Hematopoietic multipotent progenitor cell treated with erythropoietin and hydrocortisone succinate and interleukin-3 and kit ligand, for 8 days (in vitro differentiated cells): ENCODE measurements at places on chromosomes 16 and 17.

DNA sequence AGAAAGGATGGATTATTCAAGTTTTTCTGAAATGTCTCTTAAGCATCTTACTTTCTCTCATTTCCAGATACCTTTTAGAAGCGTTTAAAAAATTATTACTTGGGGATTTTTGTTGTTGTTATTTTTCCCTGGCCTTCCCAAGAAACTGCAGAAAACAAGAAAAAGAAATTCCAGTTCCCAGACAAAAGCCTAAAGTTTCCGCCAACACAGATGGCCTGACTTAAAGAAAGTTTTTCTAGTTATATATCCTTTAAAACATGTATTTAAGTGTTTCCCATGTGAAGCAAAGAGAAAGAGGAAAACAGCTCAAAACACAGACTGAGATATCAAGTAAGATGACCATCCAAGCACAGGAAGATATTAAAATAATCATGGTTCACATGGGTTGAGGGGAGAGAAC, 401.7 kb upstream of the MAF start:
- DNase-seq: no peak

- DNase-seq: no peak
Measured at GRCh38 chr16:89055894-89056555, 37.6 kb upstream of the ACSF3 start.

DNA sequence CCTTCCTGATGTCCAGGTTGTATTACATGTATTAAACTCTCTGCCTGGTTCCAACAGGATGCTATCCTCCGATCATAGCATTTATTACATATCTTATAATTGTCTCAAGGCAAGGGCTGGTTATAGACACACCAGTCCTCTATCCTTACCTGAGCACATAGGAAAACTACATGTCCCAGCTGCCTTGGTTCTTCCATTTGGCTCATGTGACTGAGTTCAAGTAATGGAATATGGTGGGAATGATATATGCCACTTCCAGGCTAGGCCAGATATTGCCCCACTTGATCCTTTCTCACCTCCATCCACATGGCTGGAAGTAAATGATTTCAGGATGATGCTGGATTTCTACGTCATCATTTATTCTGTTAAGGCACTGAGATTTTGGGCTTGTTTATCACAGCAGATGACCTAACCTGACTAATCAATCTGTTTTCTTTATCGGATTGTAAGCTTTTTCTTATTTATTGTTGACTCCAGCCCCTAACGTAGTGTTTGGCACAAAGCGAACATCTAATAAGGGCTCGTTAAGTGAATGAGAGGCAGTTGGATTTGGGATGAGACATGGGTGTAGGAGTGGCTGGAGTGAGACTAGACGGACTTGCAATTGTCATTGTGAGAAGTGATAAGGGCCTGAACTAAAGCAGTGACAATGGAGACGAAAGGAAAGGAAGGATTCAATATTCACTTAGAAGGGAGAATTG, 8.2 kb upstream of the SHISA9 start:
- no peak for DNase-seq

GRCh38 chr16:23374721-23375510, 72.8 kb downstream of the SCNN1B start:
- no peak for DNase-seq

- no peak for DNase-seq
Measured at GRCh38 chr16:23071196-23072083, 77.8 kb downstream of the USP31 start.

GRCh38 chr17:10120109-10120485, 78.3 kb downstream of the GAS7 start:
- no peak for DNase-seq

DNA sequence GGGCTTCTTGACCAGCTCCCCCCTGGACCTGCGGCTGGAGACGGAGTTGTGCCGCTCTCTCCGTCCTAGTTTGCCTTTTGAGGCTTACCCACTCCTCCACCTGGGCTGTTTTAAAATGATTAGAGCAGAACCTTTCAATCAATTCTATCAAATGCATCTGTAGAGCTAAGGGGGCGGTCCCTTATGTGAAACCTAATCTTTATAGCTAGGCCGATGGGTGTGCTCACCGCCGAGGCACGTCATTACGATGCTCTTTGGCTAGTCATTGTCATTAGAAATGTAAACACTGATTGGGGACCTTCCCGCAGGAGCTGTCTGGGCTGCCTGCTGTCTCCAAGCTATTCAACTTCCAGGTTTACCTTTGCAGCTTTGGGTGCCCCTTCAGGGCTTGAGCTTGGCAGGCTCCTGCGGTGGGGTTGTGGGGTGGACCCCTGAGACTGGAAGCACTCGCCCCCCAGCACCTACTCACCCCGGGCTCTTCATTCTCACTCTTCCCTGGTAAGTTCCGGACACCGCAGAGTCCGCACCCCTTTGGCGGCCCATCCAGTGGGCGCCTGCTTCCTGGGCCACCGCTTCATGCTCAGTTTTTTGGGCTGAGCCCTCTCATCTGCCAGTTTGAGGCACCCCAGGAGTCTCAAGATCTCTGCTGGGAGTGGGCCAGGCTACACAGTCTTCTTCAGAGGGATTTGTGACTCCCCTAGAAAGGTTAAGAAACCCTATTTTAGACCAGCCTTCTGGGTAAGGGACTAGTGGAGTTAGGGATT, 20.9 kb upstream of the IL17C start:
- no peak for DNase-seq

- DNase-seq: peak; percentile 41
Measured at GRCh38 chr17:31052187-31052889, 42.4 kb upstream of the NF1 start.

GRCh38 chr17:3029213-3029913, 34.0 kb downstream of the OR1D5 start:
- no peak for DNase-seq

DNA sequence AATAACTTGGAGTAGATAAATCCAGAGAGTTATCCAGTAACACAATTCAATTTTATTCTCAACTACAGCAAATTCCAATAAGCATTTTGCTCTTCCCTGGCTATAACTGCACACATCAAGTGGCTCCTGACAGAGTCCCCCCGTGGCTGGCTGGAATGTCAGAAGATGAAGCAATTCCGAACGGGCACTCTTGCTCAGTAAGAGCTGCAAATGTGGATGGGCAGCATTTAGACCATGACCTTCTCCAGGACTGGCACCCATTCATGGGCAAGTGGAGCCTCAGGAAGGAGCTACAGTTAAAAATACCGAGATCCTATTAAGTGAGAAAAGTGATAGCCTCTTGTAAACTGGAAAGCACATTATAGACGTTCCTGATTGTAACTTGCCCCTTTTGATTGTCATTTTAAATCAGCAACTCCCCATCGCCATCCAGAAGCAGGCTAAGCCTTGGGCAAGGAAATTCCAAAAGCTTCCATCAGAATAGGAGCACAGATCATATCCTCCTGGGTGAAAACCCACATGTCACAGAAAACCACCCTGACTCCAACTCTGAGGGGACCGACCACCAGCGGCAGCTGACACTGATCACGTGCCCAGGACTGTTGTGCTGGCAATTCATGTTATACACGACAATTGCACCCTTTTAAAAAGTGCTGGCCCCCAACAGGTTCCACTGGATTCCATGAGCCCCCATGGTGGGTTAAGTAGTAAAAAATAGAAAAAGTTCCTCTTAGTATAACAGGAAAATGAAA, 7.1 kb downstream of the UBE2O start:
- no peak for DNase-seq

DNA sequence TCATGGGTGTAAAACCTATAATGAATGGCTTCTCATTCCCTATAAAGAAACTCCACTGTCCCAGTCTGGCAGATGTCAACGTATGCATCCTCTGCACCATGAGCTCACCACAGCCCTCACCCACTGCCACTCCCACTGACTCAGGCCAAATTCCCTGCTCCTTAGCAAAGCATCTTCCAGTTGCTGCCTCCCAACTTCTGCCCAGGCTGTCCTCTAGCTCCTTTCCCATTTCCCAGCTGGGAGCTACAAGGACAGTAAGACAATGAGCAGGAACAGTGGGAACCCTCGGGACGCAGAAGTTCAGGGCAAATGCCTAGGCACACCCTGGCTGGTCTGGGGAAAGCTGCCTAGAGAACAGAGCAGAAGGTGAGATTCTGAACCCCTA, 9.1 kb upstream of the THAP11 start:
- DNase-seq: peak; percentile 41

DNA sequence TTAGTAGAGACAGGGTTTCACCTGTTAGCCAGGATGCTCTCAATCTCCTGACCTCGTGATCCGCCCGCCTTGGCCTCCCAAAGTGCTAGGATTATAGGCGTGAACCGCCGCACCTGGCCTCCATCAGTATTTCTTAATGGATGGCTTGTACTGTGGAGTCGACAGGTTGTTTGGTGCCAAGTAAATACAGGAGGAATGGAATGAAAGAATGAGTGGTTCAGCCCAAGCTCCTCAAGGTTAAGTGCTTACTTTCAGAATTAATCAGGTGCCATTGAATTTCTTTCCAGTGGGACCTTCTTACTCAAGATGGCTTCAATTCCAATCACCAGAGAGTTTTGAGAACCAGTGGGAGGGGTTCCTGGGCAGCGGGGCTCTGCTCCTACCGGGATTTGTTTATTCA, 25.0 kb downstream of the ALOX15 start:
- no peak for DNase-seq

GRCh38 chr16:19094542-19095365, 19.0 kb upstream of the ITPRIPL2 start:
- peak; percentile 44 for DNase-seq

- peak; percentile 57 for DNase-seq
Measured at GRCh38 chr17:64920419-64921172, 1.3 kb upstream of the LRRC37A3 start.

- no peak for DNase-seq
Measured at GRCh38 chr17:29283961-29284360, 10.0 kb downstream of the NUFIP2 start.

DNA sequence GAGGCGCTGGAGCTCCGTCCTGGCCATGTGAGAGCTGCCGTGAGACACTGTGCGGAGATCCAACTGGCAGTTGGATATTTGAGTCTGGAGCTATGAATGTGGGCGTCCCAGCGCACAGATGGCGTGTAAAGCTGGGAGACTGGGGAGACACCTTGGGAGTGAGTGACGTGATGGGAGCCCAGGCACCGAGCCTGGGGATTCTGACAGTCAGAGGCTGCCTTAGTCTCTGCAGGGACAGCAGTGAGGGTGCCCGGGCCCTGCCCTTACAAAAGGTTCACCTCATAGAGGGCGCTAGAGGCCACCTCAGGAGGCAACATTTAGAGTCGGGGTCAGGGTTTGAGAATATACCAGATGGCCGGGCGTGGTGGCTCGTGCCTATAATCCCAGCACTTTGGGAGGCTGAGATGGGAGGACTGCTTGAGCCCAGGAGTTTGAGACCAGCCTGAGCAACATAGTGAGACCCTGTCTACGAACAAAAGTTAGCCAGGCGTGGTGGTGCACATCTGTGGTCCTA, 194.1 kb upstream of the GSE1 start:
- no peak for DNase-seq

GRCh38 chr16:28528463-28528867, 10.3 kb downstream of the NUPR1 start:
- no peak for DNase-seq

GRCh38 chr16:29116980-29117379, 132.1 kb downstream of the LAT start:
- no peak for DNase-seq

- DNase-seq: peak; percentile 44
Measured at GRCh38 chr17:38333635-38334295, 10.0 kb downstream of the GPR179 start.

DNA sequence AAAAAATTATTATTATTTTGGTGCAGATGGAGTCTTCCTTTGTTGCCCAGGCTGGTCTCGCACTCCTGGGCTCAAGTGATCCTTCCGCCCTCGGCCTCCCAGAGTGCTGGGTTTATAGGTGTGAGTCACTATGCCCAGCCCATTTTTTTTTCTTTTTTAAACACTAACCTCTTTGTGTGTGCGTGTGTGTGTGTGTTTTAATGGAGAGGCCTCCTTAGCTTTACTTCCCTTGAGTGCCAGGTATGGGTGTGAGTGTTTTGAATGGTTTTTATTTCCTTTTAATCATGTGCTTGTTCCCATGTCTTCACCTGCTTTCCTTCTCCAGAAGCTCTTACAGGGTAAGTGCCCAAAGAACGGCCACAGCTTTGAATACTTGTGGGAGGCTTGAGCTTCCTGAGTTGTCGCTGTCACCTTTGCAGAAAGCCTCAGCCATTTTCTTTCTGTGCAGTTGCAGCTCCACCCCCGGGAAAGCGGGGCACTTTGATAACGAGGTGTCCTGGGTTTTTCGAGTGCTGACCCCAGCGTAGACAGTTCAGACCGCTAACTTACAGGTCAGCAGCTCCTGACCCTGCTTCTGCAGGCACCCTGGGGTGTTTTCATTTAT, 22.6 kb downstream of the AKAP1 start:
- no peak for DNase-seq

- no peak for DNase-seq
Measured at GRCh38 chr17:34126496-34126895, 128.6 kb upstream of the CCL2 start.

GRCh38 chr17:76023900-76024237, 3.2 kb downstream of the EVPL start:
- DNase-seq: no peak

- DNase-seq: no peak
Measured at GRCh38 chr17:82884970-82885353, 45.1 kb upstream of the ZNF750 start.

- no peak for DNase-seq
Measured at GRCh38 chr17:29167393-29168078, 12.7 kb downstream of the MYO18A start.

DNA sequence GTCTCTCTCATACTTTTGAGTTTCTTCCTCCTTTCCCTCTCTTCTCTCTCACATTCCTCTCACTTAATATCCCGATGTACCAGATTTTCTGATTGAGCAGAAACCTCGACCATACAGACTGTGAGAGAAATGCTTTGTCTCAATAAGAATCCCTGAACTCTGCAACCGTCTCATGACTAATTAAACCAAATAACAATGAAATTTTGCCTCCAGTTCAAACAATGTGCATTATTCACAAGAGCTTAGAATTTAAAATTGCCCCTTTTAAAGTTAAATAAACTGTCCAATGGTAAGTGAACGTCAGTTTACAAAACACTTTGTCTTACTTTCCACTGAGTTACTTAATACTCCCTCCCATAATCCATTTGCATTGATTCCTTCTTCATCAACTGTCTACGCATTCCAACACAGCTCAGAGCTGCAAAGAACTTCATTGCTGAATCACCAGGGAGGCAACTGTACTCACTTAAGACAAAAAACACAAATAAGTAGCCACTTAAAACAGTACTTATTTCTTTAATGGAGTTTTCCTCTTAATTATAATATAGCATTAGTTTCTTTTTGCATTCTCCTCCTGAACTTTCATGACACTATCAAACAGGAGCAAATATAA, 4.9 kb downstream of the CDH11 start:
- DNase-seq: no peak

DNA sequence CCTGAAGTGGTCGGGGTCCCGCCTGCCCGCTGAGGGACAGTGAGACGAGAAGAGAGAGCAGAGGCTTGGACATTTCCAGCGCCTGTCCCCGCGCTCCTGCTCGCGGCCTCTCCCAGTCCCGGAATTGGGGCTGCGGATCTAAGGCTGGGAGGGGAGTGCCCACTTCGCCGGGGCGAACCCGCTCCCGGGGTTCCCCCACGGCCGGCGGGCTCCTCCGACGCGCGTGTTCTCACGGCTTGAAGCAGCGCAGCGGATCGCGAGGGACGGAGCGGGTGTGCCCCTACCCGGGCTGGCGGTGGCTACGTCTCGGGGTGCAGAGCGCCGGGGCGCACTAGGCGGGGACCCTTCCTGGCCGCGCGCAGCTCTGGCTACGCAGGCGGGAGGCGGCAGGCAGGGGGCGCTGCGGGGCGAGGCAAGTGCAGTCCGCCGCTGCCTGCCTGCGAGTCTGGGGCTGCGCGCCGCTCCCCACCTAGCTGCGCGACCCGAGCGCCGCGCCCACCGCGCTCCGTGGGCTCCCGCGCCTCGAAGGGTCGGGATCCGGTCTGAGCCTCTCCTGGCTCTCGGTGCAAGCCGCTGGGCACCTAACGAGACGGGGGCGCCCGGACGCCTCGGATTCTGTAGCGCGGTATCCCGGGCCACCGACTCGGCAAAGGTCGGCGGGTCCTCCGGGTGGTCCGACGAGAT, 1.2 kb downstream of the NGFR start:
- peak; percentile 47 for DNase-seq
